ENCODE measurements at places on chromosomes 6 and 20. TPM values are rescaled to one million over a fixed set of nuclear protein-coding genes. Genes with fewer than 3 reads are reported as not detected.

VNN1 gene
- total RNA-seq: not detected

PSMB9 gene
- 193 TPM for total RNA-seq

APOM gene
- total RNA-seq: 2.1 TPM

PDCD2 gene
- 109 TPM for total RNA-seq
